ENCODE measurements at places on chromosomes 6 and 20.

DNA sequence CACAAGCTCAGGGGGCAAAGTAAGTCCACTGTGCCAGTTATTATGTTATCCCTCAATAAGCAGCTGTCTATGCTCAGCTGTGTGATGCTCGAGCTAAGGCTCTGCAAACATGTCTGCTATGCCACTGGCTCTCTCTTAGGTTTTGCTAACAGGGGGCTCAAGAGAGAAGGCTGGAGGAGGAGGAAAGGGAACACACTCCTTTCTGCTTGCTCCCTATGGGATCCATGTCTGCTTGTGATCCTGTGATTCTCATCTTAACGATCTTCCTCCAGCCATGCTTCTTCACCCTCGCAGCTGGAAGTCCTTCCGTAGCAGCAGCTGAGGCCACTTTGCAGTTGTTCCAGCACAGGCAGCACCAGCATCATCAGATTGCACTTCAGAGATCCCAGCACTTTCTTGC lies 37.0 kb upstream of the IGF2R start:
- no peak for DNase-seq

GRCh38 chr20:52681288-52681687 lies 290.9 kb upstream of the TSHZ2 start:
- no peak for DNase-seq

GRCh38 chr6:31681135-31681671 lies 336 bp upstream of the LY6G5C start:
- DNase-seq = no peak

DNA sequence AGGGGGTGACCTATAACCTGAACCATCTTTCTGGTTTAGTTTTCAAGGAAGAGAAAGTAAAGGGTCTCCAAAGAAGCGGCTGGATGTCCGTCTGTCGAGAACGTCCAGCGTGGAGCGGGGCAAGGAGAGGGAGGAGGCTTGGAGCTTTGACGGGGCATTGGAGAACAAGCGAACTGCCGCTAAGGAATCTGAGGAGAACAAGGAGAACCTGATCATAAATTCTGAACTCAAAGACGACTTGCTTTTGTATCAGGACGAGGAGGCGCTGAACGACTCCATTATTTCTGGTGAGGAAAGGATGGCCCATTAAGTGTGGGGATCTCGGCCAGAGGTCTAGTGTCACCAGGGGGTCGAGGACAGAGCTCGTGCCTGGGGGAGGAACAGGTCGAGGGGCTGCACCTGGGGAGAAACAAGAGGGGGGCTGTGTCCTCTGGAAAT lies 159.2 kb downstream of the SYCP2 start:
- DNase-seq = no peak

- DNase-seq = no peak
Observed at GRCh38 chr6:56851074-56851473, 103.8 kb upstream of the BEND6 start.

DNA sequence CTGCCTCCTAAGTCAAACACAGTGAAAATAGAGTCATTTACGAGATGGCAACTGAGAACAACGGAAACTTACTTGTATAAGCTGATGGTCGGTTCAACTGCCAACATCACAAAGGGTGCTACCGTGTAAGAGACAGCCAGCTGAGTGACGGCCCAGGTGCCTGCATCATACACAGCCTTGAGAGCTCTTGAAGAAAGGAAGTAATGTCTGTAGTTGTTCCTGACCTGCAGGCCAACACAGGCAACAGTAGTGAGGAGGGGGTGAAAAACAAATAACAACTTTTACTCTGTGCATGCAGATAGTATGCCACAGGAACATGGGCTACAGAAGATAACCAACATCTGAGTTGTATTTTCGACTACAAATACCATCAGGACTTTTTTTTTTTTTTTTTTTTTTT lies 102.7 kb downstream of the MBOAT1 start:
- DNase-seq = no peak

DNA sequence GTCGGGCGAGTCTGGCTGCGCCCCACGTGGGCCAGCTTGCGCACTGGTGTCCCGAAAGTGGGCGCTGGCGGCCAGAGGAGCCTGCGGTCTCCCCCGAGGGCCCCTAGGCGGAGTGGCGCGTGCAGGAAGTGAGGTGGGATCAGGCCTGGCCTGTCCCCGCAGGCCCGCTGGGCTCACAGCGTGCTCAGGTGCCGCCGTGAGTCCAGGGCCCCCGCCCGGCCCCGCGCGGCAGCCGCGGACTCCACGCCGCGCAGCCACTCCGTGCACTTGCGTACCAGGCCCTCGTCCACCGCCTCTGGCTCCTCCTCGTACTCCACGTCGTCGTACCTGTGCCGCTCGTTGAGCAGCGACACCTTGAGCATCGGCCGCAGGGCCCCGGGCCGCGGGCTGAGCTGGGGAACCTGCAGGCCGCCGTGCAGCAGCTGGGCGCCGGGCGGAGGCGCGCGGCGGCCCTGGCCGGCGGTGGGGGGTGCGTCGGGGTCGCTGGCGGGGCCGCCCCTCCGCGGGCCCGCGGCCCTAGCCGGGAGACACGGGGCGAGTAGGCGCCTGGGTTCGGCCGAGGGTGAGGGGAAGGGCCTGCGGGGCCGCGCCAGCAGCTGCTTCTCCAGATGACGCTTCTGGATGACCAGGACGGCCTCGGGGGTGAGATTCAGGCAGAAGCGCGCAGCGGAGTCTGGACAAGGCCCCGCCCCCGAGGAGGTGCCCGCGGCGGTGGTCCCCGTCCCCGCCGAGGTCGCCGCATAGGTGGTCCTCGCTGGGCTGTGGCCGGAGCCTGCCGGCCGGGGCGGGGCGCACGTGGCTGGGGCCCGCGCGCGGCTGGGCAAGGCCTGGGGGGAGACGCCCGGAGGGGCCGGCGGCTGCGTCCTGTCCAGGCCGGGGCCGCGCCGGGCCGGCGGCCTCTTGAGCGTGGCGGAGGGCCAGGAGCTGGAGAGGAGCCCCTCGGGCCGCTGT lies 835 bp downstream of the PRR18 start:
- no peak for DNase-seq

DNA sequence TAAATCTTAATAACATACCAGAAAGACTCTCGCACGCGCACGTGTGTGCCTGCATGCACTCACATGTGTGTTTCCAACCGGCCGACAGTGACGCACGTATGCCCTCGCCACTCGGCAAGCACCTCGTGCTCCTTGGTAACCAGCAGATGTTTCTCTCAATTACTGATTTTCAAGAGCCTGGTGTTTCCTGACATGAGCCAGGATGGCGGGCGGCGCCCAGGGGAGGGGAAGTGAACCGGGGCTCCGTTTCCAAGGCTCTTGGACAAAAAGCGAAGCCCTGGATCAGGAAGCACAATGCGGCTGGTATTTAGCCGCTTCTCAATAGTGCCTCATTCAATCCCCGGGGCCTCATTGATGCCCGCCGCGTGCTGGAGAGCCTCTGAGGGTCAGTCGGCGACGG lies 37.7 kb downstream of the PMEPA1 start:
- no peak for DNase-seq

DNA sequence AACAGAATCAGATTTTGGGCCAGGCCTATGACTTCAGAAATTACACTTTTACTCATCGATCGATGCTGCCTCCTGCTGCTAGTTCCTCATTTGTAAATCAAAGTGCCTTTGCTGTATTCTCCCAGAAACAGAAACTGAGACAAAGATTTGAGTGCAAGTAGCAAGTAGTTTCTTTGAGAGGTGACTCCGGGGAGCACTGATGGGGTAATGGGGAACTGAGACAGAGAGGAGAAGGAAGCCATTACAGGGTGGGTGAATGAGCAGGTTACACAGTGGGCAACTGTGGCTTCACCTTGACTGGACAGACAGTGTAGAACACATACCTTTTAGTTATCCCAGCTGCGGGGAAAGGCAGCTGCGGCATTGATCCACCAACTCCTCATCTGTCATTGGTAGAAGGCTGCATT lies 9.7 kb upstream of the CD40 start:
- DNase-seq = no peak

DNA sequence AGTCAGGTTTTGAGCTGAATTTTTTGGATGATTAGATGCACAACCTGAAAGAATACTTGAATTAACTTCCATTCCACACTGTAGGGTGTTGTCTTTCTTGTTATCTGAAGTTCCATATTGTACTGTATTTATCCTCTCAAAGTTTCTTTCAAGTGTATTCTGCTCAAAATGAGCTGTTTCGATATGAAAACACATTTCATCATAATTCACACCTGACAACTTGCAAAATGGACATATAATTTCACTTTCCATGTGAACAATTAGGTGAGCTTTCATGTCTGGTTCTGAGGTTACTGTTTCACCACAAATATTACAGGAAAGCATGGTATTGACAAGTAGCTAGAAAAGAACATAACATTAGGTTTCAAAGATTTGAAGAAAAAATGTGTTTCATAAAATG lies 1.7 kb downstream of the ZUP1 start:
- DNase-seq = no peak

DNA sequence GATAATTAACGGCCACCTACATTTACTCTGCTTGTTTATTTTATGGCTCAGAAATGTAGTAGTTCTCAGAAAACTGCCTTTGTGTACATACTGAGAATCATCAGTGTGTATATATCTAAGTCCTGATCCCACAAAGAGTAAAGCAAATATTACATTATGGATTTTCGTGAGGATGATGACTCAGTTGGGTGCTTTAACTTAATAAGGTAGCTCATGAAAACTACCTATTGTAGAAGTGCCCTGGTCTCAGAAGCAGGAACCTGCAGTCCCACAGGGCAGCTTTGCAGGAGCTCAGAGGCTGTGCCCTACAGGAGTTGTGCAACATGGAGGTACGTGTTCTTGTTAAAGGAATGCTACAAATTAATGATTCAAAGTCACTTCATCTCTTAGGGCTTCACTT lies 108.2 kb downstream of the PLG start:
- no peak for DNase-seq

- DNase-seq = no peak
Observed at GRCh38 chr6:47700053-47700452, 1.7 kb downstream of the ADGRF4 start.

GRCh38 chr6:760982-761955 lies 68.3 kb upstream of the EXOC2 start:
- no peak for DNase-seq

DNA sequence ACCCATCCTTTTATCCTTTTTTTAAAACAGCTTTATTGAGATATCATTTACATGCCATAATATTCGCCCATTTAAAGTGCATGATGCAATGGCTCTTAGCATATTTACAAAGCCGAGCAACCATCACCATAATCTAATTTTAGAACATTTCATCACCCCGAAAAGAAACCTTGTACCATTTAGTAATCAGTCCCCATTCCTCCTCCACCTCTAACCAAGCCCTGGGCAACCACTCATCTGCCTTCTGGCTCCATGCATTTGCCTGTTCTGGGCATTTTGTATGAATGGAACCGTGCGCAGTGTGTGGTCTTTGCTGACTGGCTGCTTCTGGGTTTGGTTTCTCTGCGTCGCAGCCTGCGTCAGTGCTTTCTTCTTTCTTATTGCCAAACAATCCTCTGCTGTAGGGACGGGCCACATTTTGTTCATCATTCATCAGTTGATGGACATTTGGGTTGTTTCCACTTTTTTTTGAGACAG lies 10.2 kb upstream of the EEF1A2 start:
- no peak for DNase-seq

GRCh38 chr6:31945154-31945506 lies 765 bp upstream of the CFB start:
- DNase-seq = no peak

DNA sequence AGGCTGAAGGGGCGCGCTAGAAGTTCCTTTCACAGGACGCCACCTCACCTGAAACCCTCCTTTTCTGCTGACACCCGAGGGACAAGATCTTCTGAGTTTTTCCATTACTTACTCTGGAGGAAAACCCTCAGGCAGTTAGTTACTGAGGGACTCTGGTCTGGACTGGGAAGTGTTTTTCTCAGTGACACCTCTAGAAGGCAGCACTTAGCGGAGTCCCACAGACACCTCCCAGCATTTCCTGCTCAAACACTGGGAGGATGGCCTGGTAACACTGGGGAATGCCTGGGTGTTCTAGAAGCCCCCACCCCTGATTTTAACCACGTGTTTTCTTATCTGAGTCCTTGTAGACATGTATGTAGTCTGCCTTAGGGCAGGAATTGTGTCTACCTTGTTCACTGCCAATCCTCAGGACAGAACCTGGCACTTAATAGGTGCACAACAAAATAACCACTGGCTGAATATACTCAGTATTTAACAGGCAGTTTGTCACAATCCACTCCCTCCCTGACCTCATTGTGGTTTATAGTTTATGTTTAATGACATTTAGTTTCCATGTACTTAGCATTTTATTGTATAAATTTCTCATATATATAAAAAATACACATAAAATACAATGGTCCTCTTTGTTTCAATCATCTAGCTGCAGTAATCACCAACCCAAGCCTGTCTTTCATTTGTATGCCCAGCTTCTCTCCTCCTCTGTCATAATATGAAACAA lies 4.8 kb downstream of the GSTA3 start:
- no peak for DNase-seq

GRCh38 chr20:58372806-58373205 lies 16.2 kb upstream of the VAPB start:
- DNase-seq = no peak

GRCh38 chr6:129634411-129635230 lies 75.4 kb downstream of the ARHGAP18 start:
- no peak for DNase-seq

DNA sequence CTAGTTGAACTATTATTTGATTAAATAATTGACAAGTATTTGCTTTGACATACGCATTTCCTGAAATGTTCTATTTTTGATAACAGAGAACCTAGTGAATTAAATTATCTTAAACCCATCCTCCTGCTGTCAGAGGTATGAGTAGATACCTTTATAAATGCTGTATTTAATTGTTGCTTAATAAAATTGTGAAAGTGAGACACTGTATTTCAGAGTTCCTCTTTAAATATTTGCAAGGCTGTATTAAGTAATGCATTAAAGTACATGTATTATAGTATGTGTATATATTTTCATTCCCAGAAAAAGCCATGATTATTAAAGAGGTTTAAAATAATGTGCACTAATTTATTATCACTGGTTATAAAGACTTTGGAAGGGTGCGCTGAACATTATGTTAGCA lies 483.8 kb downstream of the TFAP2B start:
- DNase-seq = no peak

- no peak for DNase-seq
Observed at GRCh38 chr6:35267897-35268296, 8.4 kb downstream of the ZNF76 start.

DNA sequence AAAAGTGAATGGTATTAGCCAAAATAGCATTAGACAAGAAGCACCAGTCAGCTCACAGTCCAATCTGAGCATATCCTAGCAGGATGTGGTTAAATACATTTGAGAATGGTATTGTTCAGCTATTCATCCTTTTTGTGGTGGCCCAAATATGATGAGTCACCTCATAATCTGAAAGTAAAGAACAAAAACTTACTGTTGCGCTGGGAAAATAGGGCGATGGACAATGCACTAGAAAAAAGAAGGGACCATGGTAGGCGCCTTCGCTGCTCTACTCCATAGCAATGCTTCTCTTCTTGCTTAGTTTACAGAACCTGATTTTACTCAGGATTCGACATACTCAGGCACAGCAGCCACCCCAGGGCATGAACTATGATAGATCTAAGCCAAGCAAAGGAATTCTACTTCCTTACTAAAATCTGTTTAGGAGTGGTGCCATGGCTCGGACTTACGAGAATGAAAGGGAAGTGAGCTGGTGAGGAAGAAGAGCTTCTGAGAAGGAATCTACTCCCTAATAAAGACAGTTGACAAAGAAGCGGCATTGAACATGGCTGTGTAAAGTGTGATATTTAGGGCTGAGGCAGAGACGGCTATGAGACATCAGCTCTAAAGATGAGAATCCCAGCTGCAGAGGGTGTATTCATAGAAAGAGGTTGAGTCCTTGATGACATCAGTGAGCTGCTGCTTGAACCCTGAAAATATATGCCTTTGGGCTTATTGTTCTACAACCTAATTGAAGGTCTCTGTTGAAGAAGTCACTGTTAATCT lies 16.6 kb upstream of the FBXO9 start:
- no peak for DNase-seq

Measured in NCI-H2081 treated with DMSO at 0.1 percent for 48 hours (cell line).